ENCODE measurements at places on chromosomes 1 and 21. TPM values are rescaled to one million over a fixed set of nuclear protein-coding genes. Genes with fewer than 3 reads are reported as not detected.

- no peak for DNase-seq
Measured at GRCh38 chr21:32055305-32055704, 182.5 kb downstream of the HUNK start.

DNA sequence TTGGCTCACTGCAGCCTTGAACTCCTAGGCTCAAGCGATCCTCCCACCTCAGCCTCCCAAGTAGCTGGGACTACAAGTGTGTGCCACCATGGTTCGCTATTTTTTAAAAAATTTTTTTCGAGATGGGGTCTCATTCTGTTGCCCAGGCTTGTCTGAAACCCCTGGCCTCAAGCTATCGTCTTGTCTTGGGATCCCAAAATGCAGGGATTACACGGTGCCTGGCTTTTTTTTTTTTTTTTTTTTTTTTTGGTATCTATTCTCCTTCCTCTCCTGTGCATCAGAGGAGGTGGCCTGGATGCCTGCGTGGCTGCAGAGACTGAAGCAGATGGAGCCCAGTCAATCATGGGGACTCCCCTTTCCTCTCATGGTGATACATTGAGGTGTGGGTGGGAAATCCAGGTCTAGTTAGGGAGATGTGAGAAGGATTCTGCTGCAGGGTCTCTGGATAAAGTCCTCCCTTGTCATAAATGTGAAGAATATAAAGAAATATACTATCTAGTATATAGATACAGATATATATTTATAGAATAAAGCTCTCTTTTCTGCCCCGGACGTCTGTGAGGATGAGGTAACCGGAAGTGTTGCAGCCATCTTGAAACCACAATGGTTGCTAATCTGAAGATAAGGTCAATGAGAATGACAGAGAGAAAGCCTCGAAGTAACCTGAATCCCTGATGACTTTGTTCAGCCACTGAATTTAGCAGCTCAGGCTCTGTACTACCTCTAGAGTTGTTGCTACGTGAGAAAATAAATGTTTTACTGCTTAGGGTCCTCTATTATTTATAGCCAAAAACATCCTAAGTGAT is 19.5 kb upstream of the RGSL1 start:
- DNase-seq, result peak; percentile 71

- DNase-seq, result no peak
Measured at GRCh38 chr1:8097908-8098307, 71.8 kb upstream of the ERRFI1 start.

The NECTIN4 gene
- not detected for total RNA-seq

The CD52 gene
- total RNA-seq, result not detected

The HAO2 gene
- total RNA-seq, result not detected

The MSH4 gene
- 0.34 TPM for total RNA-seq
